ENCODE measurements at places on chromosomes 7 and 10. TPM values are rescaled to one million over a fixed set of nuclear protein-coding genes. Genes with fewer than 3 reads are reported as not detected.

The PDE6C gene
- total RNA-seq = not detected

The PTPN12 gene
- 16.3 TPM for total RNA-seq

- DNase-seq = no peak
These were observed 65.4 kb downstream of the CFAP46 start for GRCh38 chr10:132876993-132877431.

GRCh38 chr10:71253981-71254818 lies 41.8 kb downstream of the UNC5B start:
- no peak for DNase-seq

- DNase-seq = no peak
These were observed 28.4 kb downstream of the DNAJC9 start for GRCh38 chr10:73218431-73219191.
